HT-29 (cell line): ENCODE measurements at places on chromosomes 5 and 9. TPM values are rescaled to one million over a fixed set of nuclear protein-coding genes. Genes with fewer than 3 reads are reported as not detected.

DNA sequence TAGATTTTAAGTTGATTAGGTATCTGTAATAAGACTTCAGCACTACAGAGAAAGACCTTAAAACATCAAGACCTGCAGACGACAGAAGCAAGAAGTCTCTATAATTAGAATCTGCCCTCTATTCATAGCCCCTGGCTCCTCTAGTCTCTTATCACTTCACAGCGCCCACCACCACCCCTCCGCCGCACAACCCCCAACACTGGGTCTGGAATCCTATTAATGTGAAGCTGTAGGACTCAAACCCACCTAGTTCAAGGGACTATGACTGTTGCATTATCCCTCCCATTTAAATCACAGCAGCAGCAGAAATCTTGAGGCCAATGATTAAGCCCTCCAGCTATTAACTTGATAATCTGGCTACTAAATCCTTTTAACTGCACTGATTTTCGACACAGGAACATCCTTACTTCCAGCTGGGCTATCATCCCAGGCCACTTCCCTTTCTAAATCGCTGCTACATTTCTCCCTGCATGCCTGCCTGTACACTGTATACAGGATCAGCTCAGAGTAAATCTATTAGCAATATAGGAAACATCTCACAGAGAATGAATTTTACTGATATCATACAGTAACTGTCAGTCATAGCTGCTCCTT lies 159.5 kb upstream of the GRAMD2B start:
- DNase-seq = no peak

BTNL8 gene
- 0.13 and 1.0 TPM in 2 replicates for total RNA-seq

TCF7 gene
- 23.8 and 28.5 TPM in 2 replicates for total RNA-seq

HCN1 gene
- not detected in 2 replicates for total RNA-seq

DNA sequence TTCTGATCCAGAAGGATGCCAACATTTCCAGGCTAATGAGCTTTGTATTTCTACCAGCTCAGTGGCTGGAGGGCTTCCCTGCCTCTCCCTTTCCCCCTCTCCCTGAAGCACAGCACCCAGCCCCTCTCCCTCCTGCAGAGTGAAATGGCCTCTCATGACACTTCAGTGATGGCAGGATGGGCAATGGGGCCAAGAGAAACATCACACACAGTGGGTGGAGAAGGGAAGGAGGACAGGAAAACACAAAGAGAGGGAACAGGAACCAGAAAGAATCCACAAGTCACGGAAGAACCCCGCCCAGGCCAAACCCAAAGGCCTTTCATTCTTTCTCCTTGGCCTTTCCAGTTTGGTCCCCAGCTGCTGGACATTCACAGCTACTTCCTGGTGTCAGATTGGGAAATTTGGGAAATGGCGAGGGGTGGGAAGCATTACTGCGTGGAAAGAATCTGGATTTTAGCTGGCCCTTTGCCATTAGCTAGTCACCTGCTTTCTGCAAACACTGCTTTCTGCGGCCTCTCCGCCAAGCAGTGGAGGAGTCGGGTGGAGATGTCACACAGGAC lies 82.6 kb downstream of the GLDC start:
- no peak for DNase-seq

GRCh38 chr5:84036842-84037241 lies 316.2 kb upstream of the HAPLN1 start:
- DNase-seq = no peak

GRCh38 chr9:131053896-131054295 lies 42.4 kb upstream of the AIF1L start:
- no peak for DNase-seq

DNA sequence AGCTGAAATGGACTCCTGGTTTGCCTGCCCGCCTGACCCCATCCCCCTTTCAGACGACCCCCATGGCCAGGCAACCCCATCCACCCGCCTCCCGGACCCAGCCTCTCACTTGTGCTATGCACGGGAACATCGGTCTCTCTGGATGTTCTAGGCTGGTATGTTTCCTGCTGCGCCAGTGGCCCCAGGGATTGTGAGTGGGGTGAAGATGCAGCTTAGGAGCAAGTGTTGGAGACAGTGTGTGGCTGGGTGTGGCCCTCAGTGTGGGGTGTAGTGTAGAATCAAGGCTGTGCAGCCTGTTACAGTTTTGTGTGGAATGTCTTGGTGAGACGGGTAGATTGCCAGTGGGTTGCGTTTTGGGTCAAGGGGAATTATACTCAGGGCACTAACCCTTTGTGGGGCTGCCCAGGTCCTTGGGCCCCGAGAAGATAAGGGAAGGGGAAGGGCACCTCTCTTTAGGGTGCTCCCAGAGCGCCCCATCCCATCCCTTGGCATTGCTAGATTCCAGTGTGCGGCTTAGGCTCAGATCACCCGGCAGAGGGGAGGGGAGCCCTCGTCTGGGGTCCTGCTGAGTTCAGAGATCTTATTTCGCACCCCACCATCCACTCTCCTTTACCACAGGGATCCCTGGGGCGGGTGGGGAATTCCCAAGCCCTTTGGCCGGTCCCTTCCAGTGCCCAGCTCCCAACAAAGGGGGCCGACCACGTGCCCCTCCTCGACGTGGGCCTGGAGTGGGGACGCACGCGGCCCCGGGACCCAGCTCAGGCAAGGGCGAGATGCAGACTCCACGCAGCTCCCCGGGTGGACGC lies 4.6 kb downstream of the IER5L start:
- DNase-seq = no peak

GRCh38 chr5:17235731-17236330 lies 18.4 kb downstream of the BASP1 start:
- no peak for DNase-seq

DNA sequence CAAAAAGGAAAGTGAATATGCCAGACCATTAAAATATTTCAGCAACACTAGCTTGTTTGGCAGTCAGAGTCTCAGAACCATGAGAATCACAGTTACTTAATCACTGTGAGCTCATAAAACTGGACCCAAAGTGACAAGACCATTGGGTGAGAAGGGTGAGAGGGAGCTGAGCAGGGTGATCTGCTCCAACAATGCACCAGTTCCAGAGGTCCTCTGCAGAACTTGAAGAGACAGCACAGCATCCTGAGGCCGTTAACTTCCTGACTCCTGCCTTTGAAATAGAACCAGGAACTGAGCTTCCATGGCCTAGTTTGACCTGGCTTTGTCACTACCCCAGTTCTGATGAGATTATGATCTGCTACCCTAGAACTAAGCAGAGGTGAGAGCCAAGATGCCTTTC lies 57.4 kb downstream of the NFIB start:
- no peak for DNase-seq

DNA sequence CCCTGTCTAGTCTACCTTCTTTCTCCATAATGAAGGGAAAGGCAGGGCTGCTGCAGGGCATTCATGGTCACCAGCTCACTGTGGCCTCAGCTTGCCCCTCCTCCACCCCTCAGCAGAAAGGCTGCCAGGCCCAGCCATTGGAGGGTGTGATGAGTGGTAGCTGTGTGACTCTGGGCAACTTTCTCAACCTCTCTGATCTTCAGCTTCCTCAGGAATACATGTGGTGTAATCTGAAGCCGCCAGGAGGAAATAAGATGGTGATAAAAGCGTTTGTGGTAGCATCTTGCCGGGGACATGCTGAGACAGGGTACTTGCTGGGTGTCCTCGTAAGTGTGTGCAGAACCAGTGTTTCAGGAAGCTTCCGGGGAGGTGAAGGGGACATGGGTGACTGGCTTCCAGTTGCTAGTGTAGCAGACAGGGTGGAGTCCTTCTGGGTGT lies 9.8 kb downstream of the CXCL14 start:
- peak; percentile 20 for DNase-seq

DNA sequence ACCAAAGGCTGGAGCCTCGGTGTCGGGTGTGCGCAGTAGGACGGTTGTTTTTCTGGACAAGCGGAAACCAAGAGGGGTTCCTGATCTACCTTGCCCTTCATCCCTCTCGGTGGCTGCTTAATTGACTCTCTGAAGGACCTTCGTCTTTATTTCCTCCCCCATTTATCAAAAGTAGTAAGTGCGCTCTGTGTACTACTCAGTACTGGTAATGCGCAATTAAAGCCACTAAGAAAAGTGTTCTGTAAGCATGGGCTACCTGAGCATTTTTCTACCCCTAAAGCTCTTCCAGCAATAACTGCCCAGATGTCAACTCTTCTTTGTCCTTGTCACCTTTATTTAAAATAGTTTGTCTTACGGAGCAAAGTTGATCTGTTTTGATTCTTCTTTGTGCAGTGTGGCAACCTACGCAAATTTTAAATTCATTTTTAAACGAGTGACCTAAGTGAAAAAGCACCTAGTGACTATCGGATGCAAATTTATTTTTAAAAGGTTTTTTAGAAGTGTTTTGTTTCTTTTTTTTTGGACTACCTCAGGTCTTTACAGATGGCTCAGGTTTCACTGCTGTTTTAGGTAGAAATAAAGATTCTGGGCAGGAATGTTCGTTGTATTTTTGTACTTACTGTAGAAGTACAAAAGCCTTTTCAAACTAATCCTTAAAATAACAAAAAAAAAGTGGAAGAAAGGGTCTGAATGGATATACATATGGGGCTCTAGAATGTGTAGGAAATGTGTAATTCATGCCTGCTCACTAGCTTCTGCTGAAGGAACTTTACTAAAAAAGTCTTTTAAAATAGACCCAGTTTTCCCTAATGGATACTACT lies 2.0 kb downstream of the JMY start:
- DNase-seq = peak; percentile 61

SWI5 gene
- 51.4 and 52.6 TPM in 2 replicates for total RNA-seq

CERCAM gene
- total RNA-seq = 0.25 TPM in 1 of 2 replicates, not detected in the other

GRCh38 chr5:178732281-178732680 lies 1.8 kb upstream of the ZNF354A start:
- no peak for DNase-seq

DNA sequence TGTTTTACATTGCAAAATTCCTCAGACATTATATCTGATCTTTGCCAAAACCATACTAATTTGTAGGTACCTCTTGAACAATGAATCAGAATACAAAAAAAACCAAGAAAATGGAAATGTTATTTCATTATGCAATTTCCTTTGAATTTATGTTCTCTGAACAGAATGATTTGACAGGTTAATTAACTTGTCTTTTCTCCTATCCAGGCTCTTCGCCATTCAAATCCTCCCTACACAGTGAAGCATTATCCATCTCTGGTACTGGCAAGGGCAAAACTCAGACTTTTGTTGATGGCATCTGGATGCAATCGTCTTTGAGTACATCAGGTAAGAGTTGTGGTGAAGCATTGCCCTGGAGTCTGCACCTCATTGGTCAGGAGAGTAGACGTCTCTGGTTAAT lies 655.7 kb upstream of the ITGA1 start:
- DNase-seq = no peak

ENG gene
- total RNA-seq = 6.1 and 6.4 TPM in 2 replicates

PPIC gene
- 23.3 and 26.3 TPM in 2 replicates for total RNA-seq

DNA sequence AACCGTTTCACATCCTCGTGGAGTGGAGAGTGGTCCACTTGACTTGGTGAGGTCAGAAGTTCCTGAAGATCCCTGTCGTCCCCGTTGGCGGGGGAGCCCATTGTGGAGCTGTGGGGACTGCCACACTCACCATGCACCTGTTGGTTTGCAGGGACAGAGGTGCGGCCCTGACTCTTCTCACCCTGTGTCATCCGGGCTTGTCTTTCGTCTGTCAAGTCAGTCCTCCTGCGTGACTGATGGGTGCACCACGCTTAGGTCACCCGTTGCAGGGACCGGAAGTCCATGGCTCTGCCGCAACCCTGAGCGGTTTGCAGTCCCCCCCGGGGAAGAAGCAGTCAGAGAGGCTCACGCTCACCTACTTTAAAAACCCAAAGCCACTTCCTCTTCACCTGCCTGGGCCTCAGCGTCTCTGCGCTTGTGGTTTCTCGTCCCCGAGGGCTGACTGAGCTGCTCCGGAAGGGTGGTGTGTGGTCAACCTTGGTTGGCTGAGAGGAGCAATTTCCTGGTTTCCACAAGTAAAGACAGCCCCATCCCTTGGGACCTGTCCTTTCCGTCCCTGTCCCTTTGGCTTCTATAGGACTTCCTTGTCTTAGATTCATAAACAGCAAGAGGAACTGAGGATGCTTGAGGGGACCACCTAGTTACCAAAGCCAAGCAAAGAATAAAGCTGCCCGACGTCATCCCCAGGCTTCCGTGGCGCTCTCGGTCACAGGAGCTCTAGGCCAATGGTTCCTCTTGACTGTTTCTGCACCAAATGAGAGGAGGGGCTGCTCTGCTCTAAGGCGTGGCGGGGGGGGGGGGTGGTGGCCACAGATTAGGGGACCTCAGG lies 53.2 kb downstream of the USP20 start:
- DNase-seq = no peak

GRCh38 chr5:170145462-170145861 lies 39.8 kb downstream of the FOXI1 start:
- no peak for DNase-seq
